ENCODE measurements at places on chromosomes 11 and 22. TPM values are rescaled to one million over a fixed set of nuclear protein-coding genes. Genes with fewer than 3 reads are reported as not detected.

The LRRC75B gene
- total RNA-seq = 6.2 TPM

The NAA40 gene
- total RNA-seq = 7.7 TPM

The C11orf16 gene
- total RNA-seq = not detected

The DDIAS gene
- total RNA-seq = 3.3 TPM

The OR56A1 gene
- total RNA-seq = not detected

The APOA4 gene
- not detected for total RNA-seq

The OTOG gene
- under 0.01 TPM for total RNA-seq

The HTR3A gene
- 0.99 TPM for total RNA-seq

The ZP1 gene
- 0.49 TPM for total RNA-seq

GRCh38 chr11:45451766-45452440 is 165.8 kb upstream of the SYT13 start:
- DNase-seq = no peak

DNA sequence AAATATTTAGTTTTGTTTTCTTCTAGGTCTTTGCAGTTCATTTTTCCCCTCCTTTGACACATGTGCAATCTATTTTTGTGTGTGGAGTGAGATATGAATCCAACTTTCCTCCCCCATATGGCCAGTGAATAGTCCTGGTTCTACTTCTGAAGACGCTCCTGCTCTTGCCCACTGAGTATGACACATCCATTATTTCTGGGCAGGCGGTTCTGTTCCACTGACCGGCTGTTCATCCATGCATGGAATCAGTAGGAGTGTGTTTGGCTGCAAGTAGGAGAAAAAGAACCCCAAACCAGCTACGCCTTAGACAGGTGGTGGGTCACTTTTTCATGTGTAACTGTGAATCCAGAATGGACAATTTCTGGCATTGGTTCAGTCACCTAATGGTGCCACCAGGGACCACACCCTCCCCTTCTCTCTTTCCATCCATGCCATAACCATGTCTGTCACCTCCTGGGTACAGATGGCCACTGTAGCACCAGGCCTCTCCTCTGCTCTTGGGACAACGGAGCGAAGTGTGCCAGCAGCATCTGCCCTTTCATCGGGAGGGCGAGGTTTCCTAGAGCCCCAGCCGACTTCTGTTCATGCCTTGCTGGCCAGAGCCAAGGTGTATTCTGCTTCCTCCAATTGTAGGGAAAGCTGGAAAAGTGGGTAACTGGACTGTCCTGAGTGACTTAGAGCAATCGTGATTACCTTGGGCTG is 67.4 kb upstream of the SLC22A12 start:
- DNase-seq = no peak

DNA sequence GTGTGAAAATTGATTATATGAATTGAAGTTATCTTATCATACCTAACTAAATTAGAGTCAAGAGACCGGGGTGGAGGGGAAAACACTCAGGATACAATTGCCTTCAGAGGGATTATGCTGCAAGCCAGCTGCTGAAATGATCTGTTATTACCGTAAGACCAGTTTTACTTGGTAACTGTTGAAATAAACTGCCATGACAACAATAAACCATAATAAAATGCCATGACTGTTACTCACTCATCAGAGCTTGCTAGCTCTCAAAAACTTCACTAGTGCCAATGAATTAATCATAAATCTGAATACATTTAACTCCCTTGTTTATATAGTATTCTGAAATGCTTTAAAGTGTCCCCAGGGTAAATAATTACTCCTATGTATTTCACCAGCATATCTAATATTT is 68.2 kb downstream of the CASP12 start:
- DNase-seq = peak; percentile 47

DNA sequence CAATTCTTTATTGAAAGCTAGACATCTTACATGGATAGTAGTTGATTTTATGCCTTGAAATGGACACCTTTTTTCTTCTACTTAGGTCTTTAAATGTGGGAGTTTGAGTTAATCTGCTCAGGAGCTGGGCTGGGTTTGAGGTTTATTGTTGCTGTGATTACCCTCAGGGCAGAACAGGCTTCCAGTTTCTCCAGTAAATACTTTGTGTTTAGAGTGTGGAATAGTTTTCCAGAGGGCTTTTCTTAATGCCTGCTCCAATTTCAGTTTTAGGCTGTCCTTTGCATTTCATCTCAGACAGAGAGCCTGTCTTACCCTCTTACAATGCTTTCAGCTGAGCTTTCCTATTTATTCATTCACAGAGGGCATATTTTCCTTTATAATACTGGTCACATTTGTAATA is 69.9 kb upstream of the ADORA2A start:
- no peak for DNase-seq

DNA sequence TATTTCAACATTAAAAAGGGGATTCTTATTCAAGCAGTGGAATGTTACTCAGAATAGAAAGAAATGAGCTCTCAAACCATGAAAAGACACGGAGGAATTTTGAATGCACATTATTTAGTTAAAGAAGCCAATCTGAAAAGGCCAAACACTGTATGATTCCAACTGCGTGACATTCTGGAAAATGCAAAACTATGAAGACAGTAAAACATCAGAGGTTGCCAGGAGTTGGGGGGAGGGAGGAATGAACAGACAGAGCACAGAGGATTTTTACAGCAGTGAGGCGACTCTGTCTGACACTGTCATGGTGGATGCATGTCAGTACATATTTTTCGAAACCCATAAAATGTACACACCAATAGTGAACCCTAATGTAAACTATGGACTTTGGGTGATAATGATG is 22.9 kb upstream of the THY1 start:
- DNase-seq = peak; percentile 95

DNA sequence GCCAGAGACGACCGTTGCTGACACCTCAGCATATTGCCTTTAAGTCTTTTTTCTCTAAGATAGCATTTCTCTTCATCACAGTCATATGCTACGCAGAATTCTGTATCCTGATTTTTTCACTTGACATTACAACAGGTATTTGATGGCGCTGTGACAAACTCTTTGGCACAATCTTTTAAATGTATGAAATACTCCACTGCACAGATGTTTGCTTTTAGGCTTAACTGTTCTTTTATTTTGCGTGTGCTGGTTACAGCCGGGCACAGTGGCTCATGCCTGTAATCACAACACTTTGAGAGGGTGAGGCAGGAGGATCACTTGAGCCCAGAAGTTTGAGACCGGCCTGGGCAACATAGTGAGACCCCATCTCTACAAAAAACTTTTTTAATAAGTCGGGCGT is 52.0 kb upstream of the PPP6R3 start:
- no peak for DNase-seq

- no peak for DNase-seq
Measured at GRCh38 chr11:115869780-115870431, 365.7 kb upstream of the CADM1 start.

- DNase-seq = peak; percentile 67
Measured at GRCh38 chr22:44037519-44038375, 13.6 kb downstream of the PARVB start.

- DNase-seq = no peak
Measured at GRCh38 chr22:16957781-16958180, 50.2 kb downstream of the GAB4 start.

DNA sequence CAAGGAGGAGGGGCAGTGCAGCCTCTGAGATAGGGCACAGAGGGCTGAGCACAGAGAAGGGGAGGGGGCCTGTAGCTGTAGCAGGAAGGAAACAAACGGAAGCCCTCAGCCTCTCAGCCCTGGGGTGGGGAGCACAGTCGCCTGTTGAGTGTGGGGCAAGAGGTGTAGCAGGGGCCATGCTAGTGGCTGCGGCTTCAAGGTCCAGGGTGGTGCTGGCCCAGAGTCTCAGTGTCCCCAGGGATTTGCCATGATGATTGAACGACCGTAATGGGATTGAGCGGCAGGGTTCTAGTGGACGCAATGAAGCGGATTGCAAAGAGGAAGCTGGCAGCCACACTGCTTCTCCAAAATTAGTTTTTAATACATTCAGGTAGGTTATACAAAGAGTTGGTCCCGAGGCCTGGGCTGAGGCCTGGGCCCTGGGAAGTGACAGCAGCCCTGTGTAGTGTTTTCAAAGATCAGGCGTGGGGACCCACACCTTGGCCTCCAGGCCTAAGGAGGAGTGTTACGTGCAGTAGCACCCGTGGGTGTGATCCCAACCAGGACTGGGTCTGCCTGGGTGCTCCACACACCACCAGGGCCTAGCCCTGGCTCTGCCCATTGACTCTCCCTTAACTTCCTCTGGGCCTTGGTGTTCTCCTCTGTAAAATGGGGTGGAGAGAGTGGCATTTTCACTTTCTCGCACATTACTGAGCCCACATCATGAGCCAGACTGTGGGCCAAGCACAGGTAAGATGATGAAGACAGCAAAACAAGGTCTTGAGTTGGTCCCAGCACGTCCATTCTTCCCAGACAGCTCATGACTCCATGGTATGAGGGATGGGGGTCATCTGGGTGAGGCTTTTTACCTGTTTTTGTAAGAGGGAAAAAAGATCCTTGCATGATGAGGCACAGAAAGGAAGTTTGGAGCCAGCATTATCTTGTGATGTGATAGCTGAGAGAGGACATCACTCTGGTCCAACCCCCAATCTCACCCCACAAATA is 13.1 kb downstream of the LRRC32 start:
- no peak for DNase-seq

- DNase-seq = peak; percentile 75
Measured at GRCh38 chr11:11989774-11990744, 18.4 kb downstream of the DKK3 start.

DNA sequence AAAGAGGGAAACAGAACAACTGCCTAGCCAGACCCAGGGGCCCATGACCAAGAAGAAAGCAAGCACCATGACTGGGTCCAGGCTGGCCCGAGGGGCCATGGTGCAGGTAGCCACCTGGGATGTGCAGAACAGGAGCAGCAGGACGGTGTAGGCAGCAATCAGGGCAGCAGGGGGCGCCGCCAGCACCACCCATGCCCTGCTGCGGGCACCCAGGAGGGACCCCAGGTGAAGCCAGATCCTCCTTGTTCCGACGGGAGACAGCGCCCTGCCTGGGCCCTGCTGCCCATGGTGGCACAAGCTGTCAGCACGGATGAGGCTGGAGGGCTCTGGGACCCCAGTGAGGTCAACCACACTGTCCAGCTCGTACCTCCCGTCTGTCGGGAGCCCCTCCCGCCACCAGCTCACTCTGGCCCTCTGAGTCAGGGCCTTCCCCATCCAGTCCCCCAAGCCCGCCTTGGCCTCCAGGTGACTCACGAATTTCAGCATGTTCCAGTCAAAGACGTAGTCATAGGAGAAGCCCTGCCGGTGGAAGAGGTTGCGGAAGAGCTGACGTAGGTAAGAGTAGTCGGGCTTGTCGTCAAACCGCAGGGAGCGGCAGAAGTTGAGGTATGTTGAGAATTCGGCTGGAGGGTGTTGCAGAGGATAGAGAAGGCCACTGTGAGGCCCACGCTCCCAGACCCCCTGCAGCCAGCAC is 18.8 kb downstream of the CSNK1E start:
- no peak for DNase-seq

- DNase-seq = no peak
Measured at GRCh38 chr11:46970913-46971625, 34.5 kb downstream of the CSTPP1 start.

DNA sequence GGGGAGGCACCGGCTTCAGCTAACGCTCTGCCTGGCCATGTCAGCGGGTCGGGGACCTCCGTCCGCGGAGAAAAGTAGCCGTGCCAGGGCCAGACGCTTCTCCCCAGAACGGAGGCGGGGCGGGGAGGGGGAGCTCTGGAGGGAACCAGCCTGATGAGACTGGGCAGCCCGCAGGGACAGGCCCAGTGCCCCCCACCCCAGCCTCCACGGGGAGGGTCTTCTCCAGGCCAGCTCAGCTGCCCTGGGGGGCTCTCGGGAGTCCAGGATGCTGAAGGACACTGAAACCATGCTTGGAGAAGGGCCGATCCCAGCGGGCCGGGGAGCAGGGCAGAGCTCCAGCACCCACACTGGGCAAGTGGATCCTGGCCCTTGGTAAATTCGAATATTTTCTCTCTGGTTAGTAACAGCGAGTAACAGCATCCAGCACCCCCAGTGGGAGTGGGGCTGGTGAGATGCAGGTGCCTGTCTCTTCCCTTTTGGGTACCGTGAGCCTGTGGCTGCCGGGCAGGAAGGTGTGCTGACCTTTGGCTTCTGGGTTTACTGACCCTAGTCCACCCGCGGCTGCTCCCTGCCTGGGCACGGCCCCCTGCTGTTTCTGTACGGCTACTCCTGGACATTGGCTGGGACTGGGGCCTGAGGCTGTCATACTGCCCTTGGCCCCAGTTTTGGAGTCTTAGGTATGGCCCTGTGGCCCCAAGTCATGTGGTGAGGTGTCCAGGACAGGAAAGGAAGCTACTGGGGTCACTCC is 35.8 kb downstream of the GRAMD4 start:
- DNase-seq = no peak

DNA sequence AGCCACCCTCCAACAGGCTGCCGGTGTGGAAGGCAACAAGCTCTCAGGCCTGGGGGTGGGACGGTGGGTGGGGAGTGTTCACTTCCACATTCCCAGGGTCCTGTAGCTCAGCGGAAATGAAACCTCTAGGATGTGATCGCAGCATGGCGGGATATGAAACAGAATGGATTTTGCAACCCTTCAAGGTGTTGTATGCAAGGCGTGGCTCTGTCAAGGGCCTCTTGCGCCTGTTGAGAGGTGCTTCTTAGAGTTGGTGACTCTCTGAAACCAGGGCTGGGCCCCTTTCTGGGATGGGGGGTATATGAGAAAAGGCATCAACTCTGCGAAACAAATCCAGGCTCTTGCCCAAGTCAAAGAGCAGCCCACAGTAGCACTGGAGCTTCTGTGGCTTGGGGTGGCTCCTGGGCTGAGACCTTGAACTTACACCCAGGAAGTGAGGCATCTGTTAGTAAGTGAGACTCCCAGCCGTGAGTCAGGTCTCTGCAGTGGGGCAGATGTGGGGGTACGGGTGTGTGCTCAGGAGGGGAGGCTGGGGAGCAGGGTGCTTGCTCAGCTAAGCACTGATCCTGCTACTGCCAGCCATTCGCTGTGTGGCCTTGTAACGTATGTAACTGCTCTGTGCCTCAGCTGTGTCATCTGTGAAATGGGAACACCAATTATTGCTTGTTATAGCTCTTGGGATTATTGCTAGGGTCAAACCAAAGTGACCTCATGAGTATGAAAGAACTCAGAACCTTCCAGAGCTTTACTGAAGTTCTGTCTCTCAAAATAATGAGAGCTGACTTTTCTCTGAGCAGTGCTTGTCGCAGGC is 28.3 kb downstream of the NECTIN1 start:
- no peak for DNase-seq

DNA sequence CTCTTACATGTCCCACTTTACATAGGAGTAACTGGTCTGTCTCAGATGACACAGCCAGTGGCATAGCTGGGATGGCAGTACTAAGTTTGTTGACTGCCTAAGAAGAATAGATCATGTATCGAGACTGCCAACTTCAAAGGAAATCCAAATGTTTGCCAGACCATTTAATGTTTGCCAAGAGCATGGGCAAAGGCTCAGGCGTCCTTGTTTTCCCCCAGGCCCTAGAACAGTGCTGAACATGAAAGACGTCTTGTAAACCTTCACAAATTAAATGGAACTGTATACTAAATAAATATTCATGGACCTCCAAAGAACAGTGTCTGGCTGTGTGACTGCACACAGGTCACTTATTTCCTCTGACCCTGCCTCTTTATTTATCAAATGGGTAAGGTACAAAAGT is 234.7 kb upstream of the CCDC90B start:
- DNase-seq = no peak

- no peak for DNase-seq
Measured at GRCh38 chr11:46905806-46906205, 12.5 kb downstream of the LRP4 start.

All from skin of body (tissue), 3 donors.